ENCODE measurements at places on chromosomes 2 and 18.

DNA sequence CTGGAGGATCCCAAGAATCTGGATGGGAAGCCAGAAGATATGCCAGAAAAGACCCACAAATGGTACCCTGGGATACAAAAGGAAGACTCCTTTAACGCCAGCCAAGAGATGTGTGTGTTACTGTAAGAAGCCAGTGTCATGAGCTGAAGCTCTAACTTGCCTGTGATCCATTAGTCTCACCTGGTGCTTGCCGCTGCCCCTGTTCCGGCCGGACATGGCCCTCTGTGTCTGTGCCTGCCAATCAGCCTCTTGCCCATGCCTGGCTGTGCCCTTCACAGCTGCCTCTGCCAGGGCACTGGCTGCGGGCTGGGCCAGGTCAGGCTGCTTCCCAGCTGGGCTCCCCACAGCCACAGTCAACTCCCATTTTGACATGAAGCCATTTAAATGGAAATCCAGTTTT lies 55.4 kb downstream of the POU3F3 start:
- DNase-seq = no peak

DNA sequence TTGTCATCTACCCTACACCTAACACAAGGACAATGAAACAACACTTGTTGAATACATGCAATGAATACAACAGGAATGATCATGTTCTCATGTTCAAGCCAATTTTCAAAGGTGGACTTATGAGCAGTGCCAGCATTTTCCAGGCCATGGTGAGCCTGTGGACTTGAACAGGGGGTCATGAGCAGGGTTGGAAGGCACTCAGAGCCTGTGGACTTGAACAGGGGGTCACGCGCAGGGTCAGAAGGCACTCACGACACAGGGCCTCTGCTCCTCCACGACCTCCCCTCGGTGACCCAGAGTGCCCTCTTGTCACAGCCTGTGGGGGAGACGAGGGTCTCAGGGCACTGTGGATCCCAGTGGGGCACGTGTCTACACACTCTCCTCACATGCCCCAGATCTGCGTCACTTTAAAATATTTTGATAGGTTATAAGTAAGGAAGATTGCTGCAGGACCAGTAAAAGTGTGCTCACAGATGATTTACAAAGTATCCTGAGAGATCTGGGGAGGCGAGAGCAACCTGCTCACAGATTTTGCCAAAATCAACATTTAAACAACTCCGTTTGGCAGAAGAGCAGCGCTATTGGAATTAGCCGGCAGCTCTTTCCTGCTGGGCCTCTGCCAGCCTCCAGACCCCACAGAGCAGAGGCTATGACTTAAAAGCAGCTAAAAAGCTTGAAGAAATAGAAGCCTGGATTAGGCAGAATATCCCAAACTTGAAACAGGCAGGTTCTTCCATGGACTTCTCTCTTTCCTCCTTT lies 121.9 kb downstream of the TMEM18 start:
- DNase-seq = no peak

- peak; percentile 71 for DNase-seq
These were observed 807 bp upstream of the CREB1 start for GRCh38 chr2:207528980-207529329.

GRCh38 chr2:202171241-202171825 lies 67.1 kb downstream of the SUMO1 start:
- no peak for DNase-seq

- no peak for DNase-seq
These were observed 73.1 kb upstream of the TPO start for GRCh38 chr2:1340141-1340512.

DNA sequence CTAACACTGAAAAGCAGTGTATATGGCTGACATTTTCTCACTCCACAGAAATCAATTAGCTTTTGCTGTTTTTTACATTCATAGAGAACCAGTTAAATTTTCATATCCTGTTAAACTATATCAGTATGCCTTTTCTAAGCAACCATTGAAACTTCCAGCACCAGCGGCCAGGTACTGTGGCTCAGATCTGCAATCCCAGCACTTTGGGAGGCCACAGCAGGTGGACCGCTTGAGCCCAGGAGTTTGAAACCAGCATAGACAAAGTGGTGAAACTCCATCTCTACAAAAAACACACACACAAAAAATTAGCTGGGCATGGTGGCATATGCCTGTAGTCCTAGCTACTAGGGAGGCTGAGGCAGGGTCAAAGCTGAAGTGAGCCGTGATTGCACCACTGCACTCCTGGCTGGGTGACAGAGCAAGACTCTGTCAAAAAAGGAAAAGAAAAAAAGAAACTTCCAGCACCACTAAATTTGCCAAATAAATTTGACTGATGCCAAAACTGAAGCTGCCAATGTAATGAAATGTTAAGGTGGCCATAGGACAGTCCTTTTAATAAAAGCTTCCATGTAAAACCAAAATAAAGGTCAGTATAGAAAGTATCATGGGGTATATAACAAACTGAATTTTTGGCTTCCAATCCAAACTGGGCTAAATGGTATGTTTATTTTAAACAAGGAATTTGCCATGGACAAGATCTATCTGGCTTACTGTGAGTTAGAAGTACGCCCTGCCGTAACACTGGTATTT lies 3.5 kb downstream of the SFT2D3 start:
- DNase-seq = no peak

- DNase-seq = no peak
These were observed 15.2 kb upstream of the LTBP1 start for GRCh38 chr2:32931519-32931918.

- DNase-seq = no peak
These were observed 18.6 kb upstream of the MBP start for GRCh38 chr18:77151033-77151771.

DNA sequence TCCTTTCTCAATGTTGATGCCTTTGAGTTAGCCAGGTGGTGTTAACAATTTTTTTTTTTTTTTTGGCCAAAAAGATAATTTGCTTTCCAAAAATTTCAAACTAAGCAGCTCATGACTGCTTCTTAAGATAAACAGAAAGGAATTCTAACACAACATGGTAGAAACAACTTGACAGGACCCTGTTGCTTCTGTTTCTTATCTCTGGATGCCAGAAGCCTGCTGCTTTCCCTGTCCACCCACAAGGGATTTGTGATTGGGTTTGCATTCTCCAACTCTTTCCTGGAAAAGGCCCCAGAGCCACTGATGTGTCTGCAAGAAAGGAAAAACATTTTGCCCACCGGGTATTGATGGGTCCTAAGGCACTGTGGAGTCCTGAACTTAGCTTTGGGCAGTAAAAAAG lies 217.2 kb upstream of the PKDCC start:
- no peak for DNase-seq

GRCh38 chr2:33340280-33340679 lies 136.2 kb upstream of the RASGRP3 start:
- DNase-seq = no peak

DNA sequence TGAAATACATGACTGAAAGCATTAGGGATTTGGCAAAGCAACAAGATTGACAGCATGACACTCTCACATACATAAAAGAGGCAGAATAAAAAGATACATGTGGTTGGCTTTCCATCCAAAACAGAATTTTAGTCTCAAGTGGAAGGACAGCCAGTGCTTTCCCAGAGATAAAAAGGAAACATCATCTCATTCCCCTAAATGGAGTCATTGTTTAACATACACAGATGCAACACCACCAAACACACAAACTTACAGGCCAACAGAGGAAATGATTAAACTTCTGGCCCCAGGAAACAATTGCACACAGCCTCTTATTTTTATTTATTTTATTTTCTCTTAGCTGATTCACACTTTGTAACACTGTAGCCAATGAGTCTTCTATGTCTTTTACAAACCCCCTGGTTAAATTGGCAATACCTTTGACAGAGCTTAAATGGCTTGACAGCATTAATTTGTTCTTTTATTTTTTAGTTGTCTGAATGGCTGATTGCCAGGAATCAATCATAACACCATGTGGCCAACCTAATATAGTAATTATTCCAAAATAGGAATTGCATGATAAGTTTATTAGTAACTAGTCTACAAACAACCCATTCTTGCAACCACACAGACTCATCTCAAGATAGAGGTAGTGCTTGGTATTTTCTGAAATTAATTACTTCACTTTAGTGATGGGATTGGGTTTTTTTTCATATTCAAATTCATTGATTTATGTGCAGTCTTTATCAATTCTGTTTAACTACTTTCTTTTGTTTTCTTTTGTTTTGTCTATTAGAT lies 190.5 kb downstream of the RND3 start:
- no peak for DNase-seq

GRCh38 chr2:151361674-151362370 lies 4.4 kb downstream of the TNFAIP6 start:
- no peak for DNase-seq

DNA sequence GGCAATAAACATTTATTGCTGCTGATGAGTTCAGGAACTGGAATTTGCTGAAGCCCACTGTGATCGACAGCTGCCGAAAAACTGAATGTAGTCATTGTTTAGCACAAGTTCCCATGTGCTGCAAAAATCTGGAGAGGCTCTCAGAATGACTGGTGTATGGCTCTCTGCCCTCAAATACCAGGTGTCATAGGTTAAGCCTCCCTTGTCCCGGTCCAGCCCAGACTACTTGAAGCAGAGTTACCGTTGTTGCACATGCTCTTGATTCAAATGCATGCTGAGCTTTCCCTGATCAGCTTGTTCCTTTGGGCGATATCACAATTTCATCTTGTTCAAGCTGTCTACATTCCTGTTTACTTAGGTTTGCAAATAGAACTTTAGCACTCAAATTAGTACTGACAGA lies 625.2 kb downstream of the CPS1 start:
- no peak for DNase-seq

GRCh38 chr18:79647307-79647706 lies 32.3 kb upstream of the CTDP1 start:
- no peak for DNase-seq

DNA sequence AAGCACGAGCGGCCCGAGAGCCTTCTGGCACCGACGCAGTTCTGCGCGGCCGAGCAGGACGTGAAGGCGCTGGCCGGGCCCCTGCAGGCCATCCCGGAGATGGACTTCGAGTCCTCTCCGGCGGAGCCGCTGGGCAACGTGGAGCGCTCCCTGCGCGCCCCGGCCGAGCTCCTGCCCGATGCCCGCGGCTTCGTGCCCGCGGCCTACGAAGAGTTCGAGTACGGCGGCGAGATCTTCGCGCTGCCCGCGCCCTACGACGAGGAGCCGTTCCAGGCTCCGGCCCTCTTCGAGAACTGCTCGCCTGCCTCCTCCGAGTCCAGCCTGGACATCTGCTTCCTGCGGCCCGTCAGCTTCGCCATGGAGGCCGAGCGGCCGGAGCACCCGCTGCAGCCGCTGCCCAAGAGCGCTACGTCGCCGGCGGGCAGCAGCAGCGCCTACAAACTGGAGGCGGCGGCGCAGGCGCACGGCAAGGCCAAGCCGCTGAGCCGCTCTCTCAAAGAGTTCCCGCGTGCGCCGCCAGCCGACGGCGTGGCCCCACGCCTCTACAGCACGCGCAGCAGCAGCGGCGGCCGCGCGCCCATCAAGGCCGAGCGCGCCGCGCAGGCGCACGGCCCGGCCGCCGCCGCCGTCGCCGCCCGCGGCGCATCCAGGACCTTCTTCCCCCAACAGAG lies 70.4 kb downstream of the ARHGEF33 start:
- DNase-seq = peak; percentile 29

DNA sequence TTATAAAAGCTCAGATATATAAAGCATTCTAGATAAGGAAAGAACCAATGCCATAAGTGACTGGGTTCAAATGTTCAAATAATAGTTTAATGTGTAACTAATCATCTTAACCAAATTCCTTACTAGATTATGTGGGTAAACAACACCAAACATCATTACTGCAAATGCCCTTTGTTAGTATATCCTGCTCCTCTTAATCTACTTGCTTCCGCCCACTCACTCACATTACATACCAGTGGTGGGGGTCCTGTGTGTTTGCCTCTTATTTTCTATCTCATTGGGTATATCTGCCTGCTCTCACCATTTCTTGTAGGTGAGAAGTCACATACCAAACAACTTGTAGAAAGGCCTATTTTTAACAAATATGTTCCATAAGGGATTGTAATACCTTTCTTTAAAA lies 562.1 kb downstream of the NRXN1 start:
- DNase-seq = no peak

GRCh38 chr2:231684314-231685223 lies 23.8 kb upstream of the PTMA start:
- DNase-seq = no peak

GRCh38 chr2:166163775-166164174 lies 36.0 kb upstream of the SCN1A start:
- DNase-seq = no peak

DNA sequence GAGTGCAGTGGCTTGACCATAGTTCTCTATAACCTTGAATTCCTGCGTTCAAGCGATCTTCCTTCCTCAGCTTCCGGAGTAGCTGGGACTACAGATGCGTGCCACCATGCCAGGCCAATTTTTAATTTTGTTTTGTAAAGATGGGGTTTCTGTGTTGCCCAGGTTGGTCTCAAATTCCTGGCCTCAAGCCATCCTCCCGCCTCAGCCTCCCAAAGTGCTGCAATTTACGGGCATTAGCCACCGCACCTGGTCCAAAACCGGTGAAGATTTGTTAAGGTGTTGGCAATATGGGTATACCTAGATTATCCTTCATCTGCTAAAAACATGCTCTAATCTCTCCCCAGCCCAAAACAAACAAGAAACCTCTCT lies 1.3 kb upstream of the EIF2AK3 start:
- DNase-seq = no peak

DNA sequence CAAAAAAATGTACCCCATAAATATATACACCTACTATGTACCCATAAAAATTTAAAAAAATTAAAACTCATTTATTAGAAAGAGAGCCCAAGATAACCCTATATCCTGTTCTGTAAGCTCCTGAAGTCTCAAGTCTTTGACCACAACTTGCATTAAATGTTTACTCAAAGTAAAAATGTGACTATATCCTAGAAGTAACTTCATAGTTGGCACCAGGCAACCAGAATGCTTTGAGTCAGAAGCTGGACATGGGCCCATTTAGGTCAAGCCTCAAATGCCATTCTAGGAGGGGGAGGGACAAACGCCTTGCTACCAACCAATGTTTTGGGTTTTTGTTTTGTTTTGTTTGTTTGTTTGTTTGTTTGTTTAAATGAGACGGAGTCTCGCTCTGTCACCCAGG lies 9.3 kb upstream of the TBC1D8 start:
- no peak for DNase-seq

DNA sequence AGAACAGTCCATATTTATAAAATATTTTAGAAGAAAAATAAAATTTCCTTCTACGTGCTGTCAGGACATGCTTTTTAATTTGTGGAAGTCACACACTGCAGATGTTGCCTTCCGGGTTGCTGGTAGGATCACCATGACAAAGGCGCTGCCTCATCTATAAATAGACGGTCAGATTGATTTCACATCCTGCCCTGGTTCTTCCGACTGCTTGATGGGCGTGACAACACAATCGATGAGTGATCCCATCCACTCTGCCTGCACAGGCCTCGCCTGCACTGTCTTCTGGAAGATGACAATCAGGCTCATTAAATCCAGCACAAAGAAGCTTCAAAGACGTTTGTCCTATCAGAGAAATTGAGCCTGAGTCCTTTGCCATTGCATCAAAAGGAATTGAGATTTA lies 318.9 kb upstream of the TRIB2 start:
- no peak for DNase-seq

All from T-helper 22 cell (primary cell).